ENCODE measurements at places on chromosomes 6 and 20.

- no peak for DNase-seq
Observed at GRCh38 chr20:4961746-4962145, 39.6 kb downstream of the SLC23A2 start.

- peak; percentile 63 for DNase-seq
Observed at GRCh38 chr6:100633096-100633777, 168.5 kb upstream of the SIM1 start.

DNA sequence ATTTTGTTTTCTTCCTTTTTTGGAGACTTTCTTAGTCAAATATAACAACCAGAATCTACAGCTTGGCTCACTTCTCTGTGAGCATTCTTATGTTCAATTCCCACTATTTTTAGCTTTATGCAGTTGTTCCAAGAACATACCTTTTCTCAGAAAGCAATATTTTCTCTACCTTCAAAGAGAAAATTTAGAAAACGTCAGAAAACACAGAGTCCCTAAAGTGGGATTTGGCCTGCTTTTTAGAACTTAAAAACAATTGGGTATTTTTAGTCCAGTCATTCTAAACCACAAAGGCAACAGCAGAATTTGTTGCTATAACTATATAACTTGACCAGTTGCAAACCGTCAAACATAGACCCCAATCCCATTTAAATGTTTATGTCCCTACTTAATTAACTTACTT, 133.1 kb downstream of the MOXD1 start:
- DNase-seq: no peak

- no peak for DNase-seq
Observed at GRCh38 chr6:27908017-27908416, 4.2 kb downstream of the OR2B2 start.

GRCh38 chr6:164005004-164005711, 590.6 kb downstream of the QKI start:
- DNase-seq: no peak

DNA sequence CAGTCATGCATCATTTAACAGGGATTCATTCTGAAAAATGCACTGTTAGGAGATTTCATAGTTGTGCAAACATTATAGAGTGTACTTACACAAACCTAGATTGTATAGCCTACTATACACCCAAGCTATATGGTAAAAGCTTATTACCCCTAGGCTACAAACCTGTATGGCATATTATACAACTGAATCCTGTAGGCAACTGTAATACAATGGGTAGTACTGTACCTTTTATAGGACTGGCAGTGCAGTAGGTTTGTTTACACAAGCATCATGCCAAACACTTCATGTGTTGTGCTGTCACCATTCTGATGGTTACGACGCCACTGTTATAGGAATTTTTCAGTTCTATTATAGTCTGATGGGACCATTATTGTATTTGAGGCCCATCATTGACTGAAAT, 39.3 kb upstream of the KHDC1 start:
- DNase-seq: no peak

DNA sequence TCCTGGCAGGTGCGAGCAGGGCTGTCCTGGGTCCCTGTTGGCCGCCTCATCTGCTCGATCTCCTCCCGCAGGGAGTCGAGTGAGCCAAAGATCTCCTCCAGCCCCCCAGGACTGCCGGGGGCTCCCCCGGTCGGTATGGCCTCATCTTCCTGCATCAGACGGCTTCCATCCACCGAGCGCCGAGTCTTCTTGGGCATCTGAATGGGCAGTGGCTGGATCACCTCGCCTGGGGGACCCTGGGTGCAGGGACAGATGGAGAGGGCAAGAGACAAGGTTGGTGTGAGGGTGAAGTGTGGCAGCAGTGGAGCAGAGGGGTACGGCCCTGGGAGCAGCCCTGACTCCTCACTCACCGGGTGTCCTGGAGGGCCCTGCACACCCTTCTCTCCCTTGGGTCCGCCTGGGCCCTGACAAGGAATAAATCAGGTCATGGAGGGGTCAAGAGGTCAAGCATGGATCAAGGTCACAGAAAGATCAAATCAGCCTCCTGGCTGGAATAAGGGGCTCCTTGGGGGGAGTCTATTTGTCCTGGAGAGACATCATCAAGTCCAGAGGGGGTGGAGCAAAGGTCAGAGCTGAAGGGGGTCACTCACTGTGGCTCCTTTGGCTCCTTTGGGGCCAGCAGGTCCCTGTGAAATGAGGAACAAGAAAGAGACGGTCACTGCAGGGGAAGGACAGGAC, 26.5 kb downstream of the COL11A2 start:
- no peak for DNase-seq

- no peak for DNase-seq
Observed at GRCh38 chr6:137264311-137265075, 45.3 kb upstream of the IFNGR1 start.

- DNase-seq: no peak
Observed at GRCh38 chr6:88763160-88763559, 200.3 kb downstream of the RNGTT start.

DNA sequence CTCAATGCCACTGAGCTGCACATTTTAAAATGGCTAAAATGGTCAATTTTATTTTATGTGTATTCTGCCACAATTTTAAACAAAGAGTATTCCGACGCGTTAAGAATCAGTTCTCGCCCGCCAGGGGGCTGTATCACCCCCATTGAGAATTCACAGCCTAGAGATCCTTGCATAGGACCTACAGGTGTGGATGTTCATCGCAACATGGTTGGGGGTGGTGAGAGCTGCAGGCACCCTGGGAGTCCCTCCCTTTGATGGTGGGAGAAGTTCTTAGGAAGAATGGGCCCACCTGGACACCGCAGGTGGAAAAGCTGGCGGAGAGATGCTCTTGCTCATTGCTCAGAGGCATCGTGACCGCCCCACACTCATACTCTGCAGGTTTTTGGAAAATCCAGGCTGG, 63.5 kb downstream of the SLC2A10 start:
- no peak for DNase-seq

DNA sequence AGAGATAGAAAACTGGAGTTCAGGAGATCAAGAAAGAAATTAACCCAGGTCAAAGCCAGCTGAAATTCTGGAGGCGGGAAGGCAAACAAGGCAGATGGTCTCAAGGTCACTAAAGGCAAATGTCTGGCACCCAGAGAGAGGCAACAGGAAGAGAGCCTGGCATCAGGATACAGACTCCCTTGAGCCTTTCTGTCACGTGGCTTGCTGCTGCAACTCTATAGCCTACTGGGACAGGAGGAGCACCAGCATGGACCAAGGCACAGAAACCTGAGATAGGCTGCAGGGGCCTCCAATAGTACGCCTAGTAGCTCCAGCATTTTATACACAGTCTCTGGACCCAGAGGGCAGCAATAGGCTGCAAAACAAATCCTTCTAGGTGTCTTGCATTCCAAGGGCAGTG, 75.1 kb downstream of the SEL1L2 start:
- DNase-seq: no peak

DNA sequence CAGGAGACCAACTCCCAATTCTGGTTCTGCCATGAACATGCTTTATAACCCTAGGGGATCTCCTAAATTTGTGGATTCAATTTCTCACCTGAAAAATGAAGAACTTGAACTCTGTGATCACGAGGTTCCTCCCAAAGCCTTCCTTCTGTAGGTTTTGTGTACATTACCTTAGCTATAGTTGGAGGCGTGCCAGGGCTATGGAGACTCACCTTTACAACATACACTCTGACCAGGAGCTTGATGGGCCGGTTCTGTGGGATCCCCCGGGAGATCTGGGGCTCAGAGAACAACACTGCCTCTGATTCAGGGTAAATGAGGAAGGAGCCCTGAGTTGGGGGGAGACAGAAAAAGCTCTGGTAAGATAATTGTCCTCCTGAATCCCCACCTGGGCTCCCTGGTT, 34.1 kb downstream of the ERGIC3 start:
- DNase-seq: no peak

DNA sequence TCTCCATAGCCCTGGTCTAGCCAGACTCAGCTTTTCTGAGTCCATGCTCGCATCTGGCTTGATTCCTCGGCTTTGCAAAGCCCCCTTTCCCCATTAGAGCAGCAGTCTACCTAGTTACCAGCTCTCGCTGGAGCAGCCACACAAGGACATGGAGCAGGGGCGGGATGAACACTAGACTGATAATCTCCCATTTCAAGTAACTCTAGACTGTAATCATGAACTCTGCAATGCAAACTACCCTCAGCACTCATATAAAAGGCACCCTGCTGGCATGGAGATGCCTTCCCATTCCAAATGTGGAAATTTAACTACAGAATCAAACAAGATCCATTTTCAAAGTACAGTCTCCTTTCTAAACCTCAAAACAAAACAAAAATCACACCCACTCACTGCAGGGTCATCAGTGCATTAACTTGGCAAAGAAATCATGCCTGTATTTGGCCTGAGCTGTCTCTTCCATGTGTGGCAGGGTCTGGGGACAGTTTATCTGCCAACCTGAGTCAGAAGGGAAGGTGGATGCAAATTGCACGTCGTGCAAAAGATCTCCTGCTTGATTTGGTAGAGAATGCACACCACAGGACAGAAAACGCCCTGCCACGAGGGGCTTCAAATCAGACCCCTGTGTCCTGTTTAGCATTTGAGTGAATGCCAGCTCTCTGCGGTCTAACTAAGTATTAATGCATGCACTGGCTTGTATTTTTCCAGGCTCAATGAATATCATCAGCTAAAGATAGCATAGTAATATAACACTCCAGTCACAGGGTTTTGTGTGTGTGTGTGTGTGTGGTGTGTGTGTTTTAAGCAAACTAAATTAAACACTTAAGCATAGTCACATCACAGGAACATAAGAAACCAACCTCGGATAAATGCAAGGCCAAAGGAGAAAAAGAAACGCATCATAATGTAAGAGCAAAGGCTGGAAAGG, 85.3 kb downstream of the MYLK4 start:
- DNase-seq: no peak

GRCh38 chr20:40868551-40869217, 159.9 kb upstream of the TOP1 start:
- DNase-seq: peak; percentile 85

- no peak for DNase-seq
Observed at GRCh38 chr6:35179901-35180535, 33.7 kb upstream of the SCUBE3 start.

DNA sequence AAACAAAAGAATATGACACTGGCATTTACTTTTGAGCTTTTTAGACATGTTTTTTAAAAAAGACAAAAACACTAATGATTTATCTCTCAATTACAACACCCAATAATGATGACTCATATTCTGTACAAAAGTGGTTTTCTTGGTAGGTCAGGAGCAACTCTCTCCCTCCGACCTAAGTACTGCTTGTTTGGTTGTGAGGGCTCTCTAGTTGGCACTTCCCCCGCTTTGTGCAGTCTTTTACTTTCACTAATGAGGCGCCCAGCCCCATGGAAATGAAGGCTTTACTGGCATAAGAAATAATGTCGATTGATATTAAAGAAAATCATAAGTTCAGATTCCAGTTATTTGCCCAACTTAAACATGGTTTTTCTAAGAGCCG, 1.3 kb downstream of the KPNA5 start:
- DNase-seq: peak; percentile 40

- peak; percentile 83 for DNase-seq
Observed at GRCh38 chr6:158284007-158284875, 28.0 kb upstream of the TULP4 start.

GRCh38 chr6:123323452-123324329, 313.1 kb downstream of the TRDN start:
- DNase-seq: no peak

DNA sequence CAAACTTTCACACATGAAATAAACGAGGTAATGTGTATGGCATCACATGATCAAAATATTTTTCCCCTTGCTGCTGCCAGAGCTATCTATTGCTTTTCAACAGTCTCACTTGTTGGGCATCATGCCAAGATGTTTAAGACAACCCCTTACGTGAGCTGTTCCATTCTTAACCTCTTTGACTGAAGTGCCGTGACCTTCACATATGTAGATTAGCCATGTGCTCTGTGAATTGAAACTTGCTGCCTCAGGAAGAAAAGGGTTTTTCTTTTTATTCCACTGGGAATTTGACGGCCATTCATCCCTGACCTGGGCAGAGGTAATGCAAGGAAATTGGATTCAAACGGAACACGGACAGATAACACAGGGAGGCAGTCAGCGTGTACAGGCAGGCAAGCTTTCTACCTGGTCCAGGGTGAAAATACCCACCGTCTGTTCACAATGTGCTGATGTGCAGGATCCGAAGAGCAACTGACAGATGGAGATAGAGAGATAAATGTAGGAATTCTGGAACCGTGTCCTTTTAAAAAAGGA, 14.2 kb downstream of the ARID1B start:
- DNase-seq: no peak

DNA sequence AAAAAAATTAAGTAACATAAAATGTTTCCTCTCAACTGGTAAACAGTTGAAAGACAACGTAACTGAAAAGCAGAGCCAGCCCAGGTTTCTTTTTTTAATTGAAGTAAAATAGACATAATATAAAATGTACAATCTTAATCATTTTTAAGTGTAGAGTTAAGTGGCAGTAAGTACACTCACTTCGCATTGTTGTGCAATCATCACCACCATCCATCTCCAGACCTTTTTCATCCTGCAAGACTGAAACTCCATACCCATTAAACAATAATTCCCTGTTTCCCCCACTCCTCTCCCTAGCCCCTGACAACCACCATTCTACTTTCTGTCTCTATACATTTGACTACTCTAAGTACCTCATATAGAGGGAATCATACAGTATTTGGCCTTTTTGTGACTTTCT, 395.7 kb downstream of the RNGTT start:
- no peak for DNase-seq

GRCh38 chr6:73985891-73986290, 289.9 kb downstream of the CD109 start:
- DNase-seq: peak; percentile 79

GRCh38 chr6:85403331-85404015, 46.4 kb upstream of the NT5E start:
- DNase-seq: peak; percentile 86

GRCh38 chr6:169972101-169972651, 220.8 kb downstream of the ERMARD start:
- no peak for DNase-seq

DNA sequence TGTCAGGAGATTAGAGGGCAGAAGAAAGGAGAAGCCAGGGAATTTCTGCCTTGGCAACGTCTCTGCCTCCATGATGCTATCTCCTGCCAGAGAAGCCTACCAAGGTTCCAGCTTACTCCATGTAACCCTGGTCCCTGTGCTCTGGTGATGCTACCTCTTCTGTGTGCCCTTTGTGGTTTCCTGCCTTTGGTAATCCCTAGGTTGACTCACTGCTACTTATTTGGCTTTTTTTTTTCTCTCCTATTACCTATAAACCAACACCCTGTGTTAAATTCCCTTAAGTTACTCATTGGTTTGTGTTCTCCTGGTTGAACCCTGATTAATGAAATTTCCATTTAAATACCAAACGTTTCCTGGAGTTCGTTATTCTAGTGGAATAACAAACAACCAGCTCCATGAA, 527.8 kb upstream of the FLRT3 start:
- DNase-seq: no peak

DNA sequence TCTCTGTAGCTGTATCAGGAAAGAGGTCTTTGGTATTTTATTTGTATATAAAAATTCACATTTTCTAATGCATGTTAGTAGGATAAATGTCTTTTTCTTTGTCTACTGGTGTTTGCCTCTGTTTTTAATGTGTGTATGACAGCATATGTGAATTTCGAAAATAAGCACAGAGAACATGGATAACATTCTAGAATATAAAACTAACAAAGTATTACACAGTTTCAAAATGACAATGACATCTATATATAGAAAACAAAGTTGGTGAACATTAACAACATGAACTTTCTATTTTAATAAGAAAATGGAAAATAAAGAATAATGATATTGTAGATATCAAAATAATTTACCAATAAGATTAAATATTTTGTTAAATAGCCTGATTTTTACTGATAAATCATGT, 608.0 kb downstream of the COL12A1 start:
- DNase-seq: no peak

GRCh38 chr6:38792356-38792755, 77.2 kb downstream of the DNAH8 start:
- DNase-seq: no peak

GRCh38 chr6:21438986-21439352, 154.6 kb upstream of the SOX4 start:
- no peak for DNase-seq
